Bladder microvascular endothelial cell (primary cell): ENCODE measurements at places on chromosomes 5 and 9. TPM values are rescaled to one million over a fixed set of nuclear protein-coding genes. Genes with fewer than 3 reads are reported as not detected.

The ACTL7B gene
- total RNA-seq, result not detected in 2 replicates

The SARDH gene
- 0.16 and 0.19 TPM in 2 replicates for total RNA-seq

The OR1Q1 gene
- total RNA-seq, result not detected in 2 replicates

The GFI1B gene
- total RNA-seq, result not detected in 2 replicates

The PTPDC1 gene
- 5.3 and 8.0 TPM in 2 replicates for total RNA-seq

The CBY3 gene
- 0.16 TPM in 1 of 2 replicates, not detected in the other for total RNA-seq

The SPATA31E1 gene
- total RNA-seq, result not detected in 2 replicates
